ENCODE measurements at places on chromosomes 12 and 14.

- DNase-seq, result no peak
These were observed 624 bp downstream of the M6PR start for GRCh38 chr12:8948701-8949341.

DNA sequence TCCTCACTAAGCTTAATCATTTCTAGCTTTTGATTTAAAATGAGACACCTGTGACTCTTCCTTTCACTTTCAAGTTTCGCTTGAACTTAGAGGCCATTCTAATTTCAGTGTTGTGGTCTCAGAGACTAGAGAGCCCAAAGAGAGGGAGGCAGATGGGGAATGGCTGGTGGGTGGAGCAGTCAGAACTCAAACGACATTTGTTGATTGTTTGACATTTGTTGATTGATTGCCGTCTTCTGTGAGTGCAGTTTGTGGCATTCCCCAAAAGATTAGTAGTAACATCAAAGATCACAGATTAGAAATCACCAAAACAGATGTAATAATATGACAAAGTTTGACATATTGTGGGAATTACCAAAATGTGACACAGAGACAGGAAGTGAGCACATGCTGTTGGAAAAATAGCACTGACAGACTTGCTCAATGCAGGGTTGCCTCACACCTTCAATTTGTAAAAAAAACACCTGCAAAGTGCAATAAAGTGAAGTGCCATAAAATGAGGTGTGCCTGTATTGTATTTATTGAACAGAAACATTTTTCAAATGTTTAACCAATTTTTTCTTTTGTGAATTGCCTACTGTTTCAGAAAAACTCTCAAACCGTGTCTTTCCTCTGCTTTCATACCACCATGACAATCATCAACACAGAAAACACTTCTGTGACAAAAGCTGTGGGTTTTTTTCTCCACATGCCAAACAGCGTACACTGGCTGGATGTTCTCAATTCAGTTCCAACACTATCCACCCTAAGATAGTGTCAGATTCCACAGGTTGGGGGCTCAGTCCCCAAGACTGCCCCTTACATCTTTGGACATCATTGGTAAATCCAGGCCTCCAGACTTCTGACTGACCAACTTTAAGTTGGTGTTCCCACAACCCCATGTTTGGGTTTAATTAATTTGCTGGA lies 376.3 kb upstream of the RGS6 start:
- DNase-seq, result no peak

DNA sequence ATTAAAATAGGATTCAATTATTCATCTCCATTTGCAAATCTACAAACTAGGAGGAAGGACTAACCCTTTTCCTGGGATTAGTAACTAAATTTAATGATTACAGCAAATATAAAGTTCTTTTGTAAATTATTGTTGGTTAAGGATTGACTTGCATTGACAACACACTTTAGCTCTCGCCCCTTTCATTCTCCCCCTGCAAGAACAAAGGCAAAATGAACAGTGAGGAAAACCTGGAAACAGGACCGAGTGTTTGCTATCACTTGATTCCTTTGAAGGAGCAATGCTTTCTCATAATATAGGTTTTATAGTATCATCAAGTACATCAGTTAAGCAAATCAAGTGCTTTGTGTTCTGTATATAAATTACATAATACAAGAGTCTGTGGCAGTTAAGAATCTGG lies 7.4 kb upstream of the COX16 start:
- DNase-seq, result no peak

DNA sequence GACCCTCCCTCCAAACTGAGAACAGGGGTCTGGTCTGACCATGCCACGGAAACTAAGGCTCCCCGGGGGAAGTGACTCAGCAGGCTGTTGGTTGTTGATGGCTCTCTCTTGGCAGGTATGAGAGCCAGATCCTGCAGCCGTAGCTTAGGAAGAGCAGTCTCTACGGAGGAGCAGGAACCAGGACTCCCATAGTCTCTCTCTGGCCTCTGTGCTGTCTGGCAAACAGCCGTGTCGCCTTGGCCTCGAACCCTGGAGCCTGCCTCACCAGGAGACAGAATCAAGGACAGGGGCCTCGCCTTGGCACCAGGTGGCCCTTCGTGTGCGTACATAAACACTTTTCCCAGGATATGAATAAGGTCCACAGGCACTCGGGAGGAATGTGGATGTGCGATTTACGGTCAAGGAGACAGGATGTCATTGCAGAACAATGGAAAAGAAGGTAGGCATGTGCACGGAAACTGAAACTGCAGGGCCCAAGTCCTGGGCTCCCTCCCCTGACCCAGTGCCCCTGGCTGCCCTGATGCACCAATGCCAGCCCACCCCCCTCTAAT lies 7.9 kb downstream of the VWF start:
- DNase-seq, result no peak

DNA sequence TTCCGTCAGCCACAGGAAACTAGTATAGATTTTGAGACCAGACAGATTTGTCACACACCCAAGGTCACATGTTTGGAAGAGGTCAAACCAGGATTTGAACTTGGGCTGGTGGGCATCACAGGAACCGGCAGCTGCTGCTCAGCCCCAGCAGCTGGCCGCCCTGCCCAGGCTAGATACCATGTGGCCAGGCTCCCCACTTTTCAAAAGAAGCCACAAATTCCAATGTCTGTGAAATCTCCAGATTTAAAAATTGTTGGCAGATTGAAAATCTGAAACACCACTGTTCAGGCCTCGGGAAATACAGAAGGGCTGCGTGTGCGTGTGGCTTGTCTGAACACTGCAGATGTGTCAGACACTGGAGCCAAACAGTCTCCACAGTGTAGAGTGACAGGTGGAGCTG lies 30.4 kb downstream of the MMAB start:
- no peak for DNase-seq

DNA sequence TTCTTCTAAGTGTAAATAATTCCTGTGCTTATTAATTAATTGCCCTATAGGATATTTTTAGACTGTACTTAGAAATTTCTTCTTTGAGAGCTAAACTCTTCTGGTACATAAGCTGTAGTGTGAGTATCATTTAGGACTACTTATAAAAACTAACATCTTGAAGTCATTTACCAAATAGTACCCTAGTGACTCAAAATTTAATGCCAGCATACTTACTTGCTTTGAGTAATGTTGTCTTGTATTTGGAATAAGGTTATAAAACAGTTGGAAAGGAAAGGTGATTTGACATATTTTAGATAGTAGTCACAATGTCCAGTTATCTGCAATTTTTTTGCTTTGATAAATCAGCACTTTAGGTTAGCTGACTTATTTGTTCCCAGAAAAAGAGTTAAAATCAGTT lies 39.1 kb downstream of the SPATA7 start:
- no peak for DNase-seq

- DNase-seq, result no peak
These were observed 19.6 kb upstream of the MMP19 start for GRCh38 chr12:55862286-55862685.

DNA sequence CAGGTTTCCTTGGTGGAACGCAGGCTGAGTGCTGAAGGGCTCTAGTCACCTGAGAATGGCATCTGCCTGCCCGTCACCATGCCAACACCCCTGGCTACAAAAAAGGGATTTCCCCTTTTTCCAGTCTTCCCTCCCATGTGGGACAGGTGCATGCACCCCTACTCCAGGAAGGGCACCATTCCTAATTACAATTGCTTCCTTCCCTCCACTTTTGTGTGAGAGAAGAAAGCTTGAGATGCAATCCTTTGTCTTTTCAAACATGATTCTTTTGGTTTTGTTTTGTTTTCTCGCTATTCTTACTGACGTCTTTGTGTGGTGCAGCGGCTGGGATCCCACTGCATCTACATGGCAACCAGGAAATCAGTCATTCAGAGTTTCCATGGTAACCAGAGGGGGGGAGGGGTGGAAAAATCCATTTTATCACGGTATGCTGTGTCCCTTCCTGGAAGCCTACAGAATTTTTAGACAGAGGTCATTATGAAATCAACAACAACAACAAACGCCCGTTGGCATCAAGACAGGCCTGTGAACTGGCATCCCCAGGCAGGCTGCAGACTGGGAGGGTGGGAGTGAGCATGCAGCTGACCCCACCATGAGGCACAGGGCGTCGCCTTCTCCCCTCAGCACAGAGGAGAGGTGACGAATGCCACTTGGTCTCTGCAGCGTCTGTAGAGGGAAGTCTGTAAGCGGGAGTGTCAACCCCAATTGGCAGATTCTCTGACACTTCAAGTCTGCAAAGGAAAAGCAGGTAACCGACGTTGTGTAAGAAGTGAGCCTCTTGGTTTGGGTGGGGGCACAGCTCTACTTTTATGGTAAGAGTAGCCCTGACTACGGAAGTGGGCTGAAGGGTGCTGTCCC lies 13.6 kb upstream of the GNG2 start:
- peak; percentile 72 for DNase-seq

GRCh38 chr14:85421186-85421877 lies 108.6 kb upstream of the FLRT2 start:
- no peak for DNase-seq

DNA sequence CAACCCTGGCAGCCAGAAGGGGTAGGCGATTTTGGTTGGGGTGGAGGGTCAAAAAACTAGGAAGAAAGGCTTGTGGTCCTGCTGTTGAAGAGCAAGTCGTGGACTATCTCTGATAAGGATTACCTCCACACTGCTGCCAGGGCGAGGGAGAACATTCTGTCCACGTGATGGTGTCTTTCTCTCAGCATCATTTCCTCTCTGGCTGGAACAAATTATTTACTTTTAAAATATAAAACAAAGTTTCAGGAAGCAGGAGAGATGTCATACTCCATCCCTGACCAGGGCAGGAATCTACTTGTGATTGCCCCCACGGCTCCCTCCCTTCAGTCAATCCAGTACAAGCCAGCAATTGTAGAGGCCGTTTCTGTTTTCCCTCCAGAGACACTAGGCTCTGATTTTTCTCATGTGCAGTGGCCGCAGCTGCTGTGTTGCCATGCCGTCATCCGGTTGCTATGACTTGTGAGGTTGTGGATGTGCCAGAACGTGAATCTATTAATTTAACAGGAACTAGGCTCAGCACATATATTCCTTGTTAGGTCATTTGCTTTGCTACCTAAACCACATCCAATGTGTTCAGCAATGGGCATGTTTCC lies 61.5 kb upstream of the PTGR2 start:
- DNase-seq, result no peak

DNA sequence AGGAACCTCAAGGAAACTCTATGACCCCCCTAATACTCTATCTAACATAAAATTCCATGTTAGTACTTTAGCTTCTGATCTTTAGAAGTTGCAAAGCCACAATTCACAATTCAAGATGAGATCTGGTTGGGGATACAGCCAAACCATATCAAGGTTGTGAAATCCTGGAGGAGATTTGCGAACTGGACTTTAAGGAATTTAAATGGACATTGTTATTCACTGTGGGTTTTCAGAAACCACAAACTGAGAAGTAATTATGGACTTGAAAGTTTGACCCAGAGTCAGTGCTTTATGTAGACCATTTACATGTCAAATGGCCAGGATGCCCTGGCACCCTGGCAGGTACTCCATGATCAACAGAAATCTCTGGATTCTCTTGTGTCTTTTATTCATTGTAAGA lies 14.2 kb upstream of the CDKL1 start:
- no peak for DNase-seq

DNA sequence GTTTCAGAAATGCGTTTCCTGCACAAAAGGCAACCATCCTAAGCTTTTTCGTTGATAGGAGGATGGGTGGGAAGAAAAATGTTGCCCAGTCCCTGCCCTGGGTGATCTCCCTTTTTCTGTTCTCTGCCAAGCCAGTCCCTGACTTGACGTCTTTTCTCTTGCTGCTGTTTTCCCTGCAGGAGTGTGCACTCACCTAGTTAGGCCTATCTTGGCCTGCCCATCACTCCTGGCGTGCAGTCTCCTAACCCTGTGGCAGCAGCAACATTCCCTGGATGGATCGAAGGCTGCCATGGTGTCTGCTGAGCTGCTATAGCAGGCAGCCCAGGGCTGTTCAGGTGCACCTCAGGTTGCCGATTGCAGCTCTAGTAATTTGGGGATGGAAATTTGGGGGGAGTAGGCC lies 1.2 kb downstream of the UNC119B start:
- DNase-seq, result no peak

DNA sequence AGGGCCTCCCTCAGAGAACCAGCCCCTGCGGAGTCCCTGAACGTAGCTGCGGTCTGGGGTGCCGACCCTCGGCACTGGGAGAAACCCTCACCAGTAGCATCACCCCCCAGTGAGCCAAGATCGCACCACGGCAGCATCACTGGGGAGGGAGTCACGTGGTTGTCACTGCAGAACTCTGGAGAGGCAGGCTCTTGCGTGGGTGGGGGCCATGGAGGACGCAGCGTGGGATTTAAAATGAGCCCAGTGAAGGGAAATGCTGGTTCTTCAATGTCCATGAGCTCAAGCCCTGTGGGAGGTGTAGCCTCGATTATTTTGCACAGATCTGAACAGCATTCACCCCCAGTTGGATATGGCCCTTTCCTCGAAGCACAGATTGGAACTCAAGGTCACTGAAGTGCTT lies 3.9 kb upstream of the GALNT9 start:
- no peak for DNase-seq

DNA sequence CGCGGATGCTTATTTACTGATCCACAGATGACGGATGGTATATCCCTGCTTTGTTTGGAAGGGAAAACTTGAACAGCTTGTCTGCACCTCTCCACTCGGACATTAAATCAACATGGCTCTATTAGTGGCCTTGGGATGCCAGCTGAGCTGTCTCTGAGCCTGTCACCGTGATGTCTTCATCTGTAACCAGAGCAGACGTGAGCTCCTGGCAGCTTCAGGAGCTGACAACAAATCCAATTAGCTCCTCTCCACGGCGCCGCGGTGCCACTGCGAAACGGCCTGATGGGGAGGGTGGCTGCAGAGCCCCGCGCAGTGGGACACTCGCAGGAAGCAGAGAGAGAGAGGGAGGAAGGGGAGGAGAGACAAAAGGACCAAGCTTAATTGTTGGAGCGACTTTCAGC lies 112.3 kb downstream of the PAPOLA start:
- no peak for DNase-seq

GRCh38 chr14:20427231-20428009 lies 8.5 kb downstream of the KLHL33 start:
- no peak for DNase-seq

- no peak for DNase-seq
These were observed 58.6 kb upstream of the BCL11B start for GRCh38 chr14:99330316-99331240.

- no peak for DNase-seq
These were observed 491.1 kb upstream of the RGS6 start for GRCh38 chr14:71441126-71441525.

GRCh38 chr12:120316798-120317223 lies 10.8 kb downstream of the PLA2G1B start:
- no peak for DNase-seq

DNA sequence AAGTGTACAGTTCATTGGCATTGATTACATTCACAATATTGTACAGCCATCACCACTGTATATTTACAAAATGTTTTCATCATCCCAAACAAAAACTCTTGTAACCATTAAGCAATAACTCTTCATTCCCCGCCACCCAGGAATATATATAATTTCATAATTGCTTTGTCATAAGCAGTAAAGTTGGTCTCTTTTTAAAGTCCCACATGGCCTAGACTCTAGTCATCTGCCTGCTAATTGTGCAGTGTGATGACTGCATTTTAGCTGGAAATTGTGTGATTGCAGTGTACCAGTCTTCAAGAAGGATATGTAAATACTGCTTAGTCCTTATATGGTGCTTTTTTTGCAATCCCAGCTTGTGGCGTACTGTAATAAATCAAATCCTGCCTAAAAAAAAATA lies 75.1 kb upstream of the ATP2A2 start:
- DNase-seq, result no peak

Data from NCI-H345 (cell line).